A549 treated with CpdA at 1 μM for 4 hours (cell line): ENCODE measurements at places on chromosomes 5 and 9. TPM values are rescaled to one million over a fixed set of nuclear protein-coding genes. Genes with fewer than 3 reads are reported as not detected.

TRPM6 gene
- total RNA-seq, result 1.1 to 1.6 TPM (median 1.2 TPM) in 5 replicates

TYRP1 gene
- total RNA-seq, result 0.03 TPM in 1 of 5 replicates, not detected in the others

ARHGEF28 gene
- 13.3 to 16.6 TPM (median 14.9 TPM) in 5 replicates for total RNA-seq

C5orf58 gene
- not detected in 5 replicates for total RNA-seq

SLC24A2 gene
- total RNA-seq, result not detected in 5 replicates

GRIA1 gene
- not detected in 5 replicates for total RNA-seq

PCDHA12 gene
- 2.5 to 2.9 TPM (median 2.5 TPM) in 5 replicates for total RNA-seq

DMRT3 gene
- not detected in 5 replicates for total RNA-seq

CWC27 gene
- total RNA-seq, result 15.5 to 23.0 TPM (median 15.9 TPM) in 5 replicates

SOHLH1 gene
- total RNA-seq, result 0.07 to 0.09 TPM in 2 of 5 replicates, not detected in the others

SH3GL2 gene
- 0.03 to 0.15 TPM (median 0.11 TPM) in 4 of 5 replicates, not detected in the other for total RNA-seq

IL4 gene
- total RNA-seq, result not detected in 5 replicates

LECT2 gene
- total RNA-seq, result not detected in 5 replicates

C7 gene
- not detected in 5 replicates for total RNA-seq

UBE2QL1 gene
- 0.11 to 0.16 TPM (median 0.13 TPM) in 5 replicates for total RNA-seq

IFNA21 gene
- not detected in 5 replicates for total RNA-seq

PCSK1 gene
- total RNA-seq, result 0.22 to 0.73 TPM (median 0.30 TPM) in 5 replicates

LMNB1 gene
- 54.2 to 86.3 TPM (median 62.8 TPM) in 5 replicates for total RNA-seq

VDAC1 gene
- total RNA-seq, result 381 to 420 TPM (median 405 TPM) in 5 replicates

MEIKIN gene
- total RNA-seq, result not detected in 5 replicates

INSL4 gene
- total RNA-seq, result 15.5 to 17.9 TPM (median 16.0 TPM) in 5 replicates

SLC2A6 gene
- 16.2 to 24.6 TPM (median 21.2 TPM) in 5 replicates for total RNA-seq

ARSI gene
- 33.5 to 52.9 TPM (median 42.9 TPM) in 5 replicates for total RNA-seq

MZB1 gene
- 0.16 TPM in 1 of 5 replicates, not detected in the others for total RNA-seq

DIPK1B gene
- 6.4 to 10.5 TPM (median 7.9 TPM) in 5 replicates for total RNA-seq

ARID3C gene
- 0.15 to 0.33 TPM (median 0.23 TPM) in 4 of 5 replicates, not detected in the other for total RNA-seq

WDR38 gene
- 0.12 to 0.17 TPM (median 0.14 TPM) in 3 of 5 replicates, not detected in the others for total RNA-seq

DCAF10 gene
- 9.6 to 16.3 TPM (median 12.1 TPM) in 5 replicates for total RNA-seq

IL9 gene
- not detected in 5 replicates for total RNA-seq

PLEKHG4B gene
- total RNA-seq, result 0.64 to 0.94 TPM (median 0.69 TPM) in 5 replicates

GKAP1 gene
- total RNA-seq, result 4.5 to 6.4 TPM (median 5.5 TPM) in 5 replicates

MARVELD2 gene
- 2.1 to 3.4 TPM (median 2.5 TPM) in 5 replicates for total RNA-seq

CDH9 gene
- not detected in 5 replicates for total RNA-seq

IGIP gene
- total RNA-seq, result 0.91 to 1.2 TPM (median 1.0 TPM) in 5 replicates
